Stimulated activated CD8-positive, alpha-beta memory T cell treated with anti-CD3 and anti-CD28 coated beads, Interleukin-15, amount 100 ng/mL, for 4 hours (primary cell): ENCODE measurements at places on chromosomes 2 and 18.

DNA sequence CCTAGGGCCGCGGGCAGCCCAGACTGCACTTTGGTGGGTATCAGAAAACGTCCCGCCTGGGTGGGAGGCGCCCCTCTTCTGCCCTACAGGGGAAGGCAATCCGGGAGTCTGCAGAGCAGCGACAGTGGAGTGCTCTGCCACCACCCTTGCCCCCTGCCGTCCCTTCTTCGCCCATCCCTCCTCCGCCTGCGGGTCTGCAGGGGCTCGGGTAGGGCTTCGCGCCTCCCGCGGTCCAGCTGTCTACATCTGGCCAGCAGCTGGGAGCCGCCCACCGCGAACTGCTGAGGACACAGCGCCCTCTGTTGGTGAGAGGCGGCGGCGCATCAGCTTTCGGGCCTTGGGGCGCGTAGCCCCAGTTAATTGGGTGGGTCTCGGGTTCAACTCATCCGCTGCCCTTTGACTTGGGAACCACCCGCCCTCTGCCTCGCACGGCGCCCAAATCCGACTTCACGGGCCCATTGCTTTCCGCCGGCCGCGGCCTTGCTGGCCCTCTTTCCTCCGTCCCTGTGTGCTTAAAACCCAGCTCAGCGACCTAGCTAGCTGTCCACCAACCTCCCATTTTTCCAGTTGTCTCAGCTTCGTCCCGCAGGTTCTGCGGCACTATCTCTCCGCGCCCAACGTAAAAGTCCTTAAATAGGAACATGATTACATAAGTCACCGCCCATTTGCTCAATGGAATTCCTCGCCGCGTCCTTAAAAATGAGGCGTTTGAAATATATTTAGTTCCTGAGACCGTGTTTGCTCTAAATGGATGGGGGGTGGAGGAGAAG, 17.6 kb downstream of the WNT10A start:
- peak; percentile 56 for DNase-seq

DNA sequence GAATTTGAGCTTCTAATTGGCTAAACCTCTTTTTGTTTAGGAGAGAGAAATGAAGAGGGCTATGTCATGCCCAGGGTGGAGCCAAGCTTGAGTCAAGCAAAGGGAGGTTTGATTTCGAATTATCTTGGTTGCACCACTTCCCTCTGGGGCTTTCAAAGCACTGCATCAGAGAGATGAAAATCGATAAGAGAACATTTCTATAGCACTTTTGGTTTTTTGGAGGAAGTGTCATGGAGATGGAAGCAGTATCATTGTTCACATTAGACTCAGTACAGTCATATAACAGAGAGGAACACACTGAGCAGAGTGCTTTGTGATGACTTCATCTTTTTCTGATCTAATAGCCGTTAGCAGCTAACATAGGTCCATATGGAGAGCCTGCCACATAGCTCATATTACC, 120.3 kb upstream of the UXS1 start:
- DNase-seq, result no peak

- no peak for DNase-seq
These were observed 13.5 kb downstream of the MALL start for GRCh38 chr2:110101901-110102803.

DNA sequence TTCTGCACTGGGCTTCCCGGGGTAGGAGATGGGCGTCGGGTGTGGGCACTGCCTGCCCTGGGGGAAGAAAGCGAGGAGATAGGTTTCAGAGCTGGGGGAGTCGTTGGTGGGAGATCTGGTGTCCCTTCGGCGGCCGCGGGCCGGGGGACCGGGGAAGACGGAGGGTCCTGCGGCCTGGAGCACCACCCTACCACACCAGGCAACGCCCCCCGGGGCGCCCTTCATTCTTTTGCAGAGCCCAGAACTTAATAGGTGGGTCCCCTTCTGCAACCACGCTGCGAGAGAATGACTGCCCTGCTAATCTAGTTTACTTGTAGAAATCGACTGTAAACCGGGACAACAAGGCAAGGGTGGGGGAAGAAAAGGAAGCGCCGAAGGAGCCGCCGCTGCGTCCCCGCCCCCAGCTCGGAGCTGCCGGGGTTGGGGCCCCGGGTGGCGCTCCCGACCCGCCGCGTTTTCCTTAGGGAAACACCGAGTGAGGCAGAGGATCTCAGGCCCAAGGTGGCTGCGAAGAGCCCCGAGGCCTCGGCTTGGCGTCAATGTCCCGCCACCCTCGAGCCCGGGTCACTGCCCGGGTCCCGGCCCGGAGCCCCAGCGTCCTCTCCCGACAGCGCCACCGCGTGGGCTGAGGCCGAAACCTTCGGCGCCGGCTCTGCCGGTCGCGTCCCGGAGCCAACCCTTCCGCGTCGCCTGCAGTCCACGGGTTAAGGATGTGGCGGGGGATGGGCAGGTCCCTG, 5.4 kb upstream of the SATB2 start:
- no peak for DNase-seq

DNA sequence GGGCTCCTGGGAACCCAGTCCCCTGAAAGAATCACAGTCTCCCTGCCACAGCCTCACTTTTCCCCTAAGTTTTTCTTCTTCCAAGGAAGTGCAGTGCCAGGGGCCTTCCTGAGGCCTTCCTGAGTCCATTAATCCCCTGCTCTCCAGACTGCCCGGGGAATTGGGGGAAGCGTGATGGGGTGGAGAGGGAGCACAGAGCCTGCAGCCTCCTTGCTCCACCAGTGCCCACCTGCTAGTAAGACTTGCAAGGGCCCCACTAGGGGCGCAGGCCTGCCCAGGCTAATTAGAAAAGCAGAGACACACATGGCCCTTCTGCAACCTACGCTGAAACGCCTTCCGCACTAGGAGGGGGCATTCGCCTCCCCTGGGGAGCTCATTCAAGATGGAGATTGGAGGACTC, 110.6 kb downstream of the MRO start:
- DNase-seq, result no peak

GRCh38 chr2:113863144-113863543, 26.7 kb upstream of the ACTR3 start:
- no peak for DNase-seq

DNA sequence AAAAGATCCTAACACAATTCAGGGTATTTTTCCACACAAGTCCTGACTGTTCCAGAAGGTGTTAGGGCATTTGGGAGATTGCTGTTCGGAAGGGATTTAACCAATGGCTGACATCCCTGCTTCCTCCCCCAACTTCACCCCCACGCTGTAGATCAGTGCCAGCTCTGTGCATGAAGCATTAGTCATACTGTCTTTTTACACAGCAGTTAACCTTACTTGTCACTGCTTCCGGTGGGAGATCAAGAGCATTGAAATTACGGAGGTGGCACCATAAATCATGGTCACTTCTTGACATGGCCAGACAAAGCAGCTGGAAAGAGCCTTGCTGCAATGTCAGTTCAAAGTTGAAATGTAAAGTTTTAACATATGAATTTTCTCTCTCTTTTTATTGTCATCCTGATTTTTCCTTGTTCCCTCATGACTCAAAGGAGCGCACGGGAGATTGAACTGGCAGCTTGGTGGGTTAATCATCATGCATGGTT, 70.2 kb downstream of the HRH4 start:
- DNase-seq, result no peak

DNA sequence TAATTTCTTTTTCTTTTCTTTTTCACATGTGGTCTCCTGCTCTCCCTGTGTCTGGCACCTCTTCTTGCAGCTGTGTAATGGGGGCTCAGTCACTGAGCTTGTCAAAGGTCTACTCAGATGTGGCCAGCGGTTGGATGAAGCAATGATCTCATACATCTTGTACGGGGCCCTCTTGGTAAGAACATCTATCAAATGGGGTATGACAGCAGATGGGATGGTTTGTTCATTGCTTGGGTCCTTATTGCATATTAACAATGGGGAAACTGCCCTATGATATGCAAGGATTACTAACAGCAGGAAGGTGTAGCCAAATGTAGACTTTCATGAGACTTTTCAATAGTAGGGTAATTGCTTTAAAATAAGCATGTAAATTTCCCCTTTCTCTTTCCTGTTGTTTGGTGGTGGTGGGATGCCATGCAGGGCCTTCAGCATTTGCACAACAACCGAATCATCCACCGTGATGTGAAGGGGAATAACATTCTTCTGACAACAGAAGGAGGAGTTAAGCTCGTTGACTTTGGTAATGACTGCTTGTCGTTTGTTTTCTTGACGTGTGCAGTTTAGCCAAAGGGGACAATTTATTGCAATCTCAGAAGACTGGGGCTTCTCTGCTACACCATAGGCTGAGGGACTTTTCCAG, 36.5 kb downstream of the MYO3B start:
- no peak for DNase-seq

DNA sequence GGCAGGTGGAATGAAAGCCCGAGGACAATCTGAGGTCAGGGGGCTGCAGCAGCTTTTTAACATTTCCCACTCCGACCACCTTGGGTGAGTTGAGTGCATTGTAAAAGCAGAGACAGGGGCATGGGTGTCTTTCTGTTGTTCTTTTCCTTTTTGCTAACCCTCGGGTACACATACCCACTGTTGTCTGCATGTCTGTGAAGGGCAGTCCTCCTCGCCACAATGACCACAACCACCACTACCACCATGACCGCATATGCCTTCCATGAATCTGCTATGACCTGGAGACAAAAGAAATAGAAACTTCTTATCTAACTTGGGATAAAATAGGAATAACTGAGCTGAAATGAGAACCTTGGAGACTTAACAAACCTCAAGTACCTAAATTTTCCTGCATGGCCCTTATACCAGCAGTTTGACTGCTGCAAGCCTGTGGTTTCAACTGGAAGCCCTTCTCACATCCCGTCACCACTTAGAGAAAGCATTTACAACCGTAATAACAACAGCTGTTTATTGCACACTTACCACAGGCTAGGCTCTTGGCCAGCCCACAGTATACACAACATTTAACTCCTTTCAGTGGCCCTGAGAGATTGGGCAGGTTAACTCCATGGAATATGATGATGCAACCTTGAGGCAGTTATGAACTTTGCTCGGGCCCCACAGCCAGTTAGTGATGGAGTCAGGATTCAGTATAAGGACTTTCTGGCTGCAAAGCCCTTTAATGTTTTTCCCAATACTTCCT, 80.3 kb downstream of the GYPC start:
- DNase-seq, result no peak

DNA sequence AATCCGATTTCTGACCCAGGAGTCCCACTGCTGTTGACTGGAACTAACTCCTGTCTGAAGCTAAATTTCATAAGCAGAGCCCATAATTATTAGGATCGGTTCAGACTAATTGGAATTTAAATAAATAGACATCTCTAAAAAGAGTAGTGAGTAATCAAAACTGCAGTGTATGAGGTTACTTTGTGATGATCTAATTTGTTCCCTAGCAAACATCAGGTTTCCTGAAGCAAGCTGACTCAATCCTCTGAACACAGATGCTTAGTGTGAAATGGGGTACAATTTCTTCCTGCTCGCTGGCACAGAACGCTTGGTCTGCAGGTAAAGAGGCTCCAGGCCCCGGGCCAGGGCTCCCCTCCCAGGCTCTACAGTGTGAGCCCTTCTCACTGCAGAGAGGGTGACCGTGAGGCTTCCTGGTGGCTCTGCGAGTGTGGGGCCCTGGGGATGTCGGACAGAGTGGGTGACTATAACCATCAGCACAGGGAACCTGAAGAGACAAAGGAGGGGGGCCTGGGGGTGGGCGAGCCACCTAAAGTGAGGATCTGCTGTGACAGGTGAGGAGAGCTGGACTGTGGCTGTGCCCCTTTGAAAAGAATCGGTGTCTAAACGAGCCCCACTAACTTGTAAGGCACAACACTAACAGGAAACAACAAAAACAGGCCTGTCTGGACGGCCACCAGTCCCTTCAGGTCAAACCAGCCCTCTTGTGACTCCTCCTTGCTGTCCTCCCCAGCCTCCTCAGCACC, 20.2 kb downstream of the CHST10 start:
- DNase-seq, result no peak

DNA sequence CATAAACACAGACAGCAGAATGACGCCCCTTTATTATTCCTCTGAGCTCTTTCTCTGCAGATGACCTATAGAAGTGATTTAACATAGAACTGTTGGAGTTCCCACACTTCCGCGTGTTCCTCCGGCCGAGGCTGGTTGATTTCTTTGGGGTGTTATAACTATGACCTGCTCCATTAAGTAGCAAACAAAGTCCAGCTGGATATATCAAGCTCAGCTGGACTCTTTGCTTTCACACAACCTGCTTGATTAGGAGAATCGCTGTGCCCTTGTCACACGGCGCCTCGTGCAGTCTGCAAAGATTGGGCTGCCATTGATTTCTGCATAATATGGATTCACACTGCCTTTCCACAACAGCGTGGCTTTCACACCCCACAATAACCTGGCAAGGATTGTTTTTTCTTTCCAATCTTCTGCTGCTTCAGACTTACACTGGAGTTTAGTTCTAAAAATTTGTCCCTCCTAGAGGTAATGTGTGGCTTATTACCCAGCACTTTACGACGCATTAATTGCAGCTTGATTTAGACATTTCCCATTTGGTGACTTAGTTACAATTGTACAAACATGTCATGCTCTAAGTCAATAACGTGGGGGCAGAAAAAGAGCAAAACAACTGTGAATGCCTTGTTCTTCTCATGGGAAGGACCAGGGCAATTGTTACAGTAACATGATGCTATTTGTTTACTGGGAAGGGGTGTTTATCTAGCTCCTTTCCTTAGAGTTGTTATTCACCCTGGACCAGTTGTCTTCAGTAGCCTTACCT, 485.7 kb downstream of the TXNL1 start:
- no peak for DNase-seq

DNA sequence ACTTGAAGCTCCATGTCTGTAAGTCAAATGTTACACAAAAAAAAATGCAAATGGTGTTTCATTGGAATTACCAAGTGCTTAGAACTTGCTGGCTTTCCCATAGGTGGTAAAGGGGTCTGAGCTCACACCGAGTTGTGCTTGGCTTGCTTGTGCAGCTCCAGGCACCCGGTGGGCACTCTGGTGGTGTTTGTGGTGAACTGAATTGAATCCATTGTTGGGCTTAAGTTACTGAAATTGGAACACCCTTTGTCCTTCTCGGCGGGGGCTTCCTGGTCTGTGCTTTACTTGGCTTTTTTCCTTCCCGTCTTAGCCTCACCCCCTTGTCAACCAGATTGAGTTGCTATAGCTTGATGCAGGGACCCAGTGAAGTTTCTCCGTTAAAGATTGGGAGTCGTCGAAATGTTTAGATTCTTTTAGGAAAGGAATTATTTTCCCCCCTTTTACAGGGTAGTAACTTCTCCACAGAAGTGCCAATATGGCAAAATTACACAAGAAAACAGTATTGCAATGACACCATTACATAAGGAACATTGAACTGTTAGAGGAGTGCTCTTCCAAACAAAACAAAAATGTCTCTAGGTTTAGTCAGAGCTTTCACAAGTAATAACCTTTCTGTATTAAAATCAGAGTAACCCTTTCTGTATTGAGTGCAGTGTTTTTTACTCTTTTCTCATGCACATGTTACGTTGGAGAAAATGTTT, 97.9 kb upstream of the IL1R2 start:
- DNase-seq, result no peak
